Lower lobe of right lung (tissue), 2 donors: ENCODE measurements at places on chromosomes 3 and 15.

- no peak for DNase-seq
These were observed 241.0 kb upstream of the GBE1 start for GRCh38 chr3:82002491-82002890.

- DNase-seq = no peak
These were observed 766.8 kb downstream of the TBL1XR1 start for GRCh38 chr3:176430244-176431037.

GRCh38 chr15:38211811-38212210 lies 40.8 kb upstream of the SPRED1 start:
- DNase-seq = no peak

GRCh38 chr3:112894258-112894657 lies 47.6 kb upstream of the CD200R1L start:
- no peak for DNase-seq

- no peak for DNase-seq
These were observed 63.0 kb upstream of the SMAD3 start for GRCh38 chr15:67002368-67002767.

DNA sequence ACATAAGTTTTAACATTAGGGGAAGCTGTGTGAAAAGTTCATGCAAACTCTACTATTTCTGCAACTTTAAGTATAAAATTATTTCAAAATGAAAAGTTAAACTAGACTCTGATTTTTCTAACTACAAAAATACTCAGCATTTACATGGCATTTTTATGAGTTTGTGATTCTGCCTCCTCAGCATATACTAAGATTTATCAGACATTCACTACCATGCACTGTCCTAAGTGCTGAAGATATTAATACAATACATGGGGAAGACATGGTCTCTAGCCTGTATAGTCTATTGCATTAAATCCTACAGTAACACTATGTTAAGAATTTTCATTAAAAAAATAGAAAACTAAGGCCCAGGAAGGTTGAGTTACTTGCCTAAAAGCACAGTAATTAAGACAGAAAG lies 80.7 kb downstream of the ZNF148 start:
- DNase-seq = no peak

- no peak for DNase-seq
These were observed 63.2 kb upstream of the HES1 start for GRCh38 chr3:194072691-194073279.

DNA sequence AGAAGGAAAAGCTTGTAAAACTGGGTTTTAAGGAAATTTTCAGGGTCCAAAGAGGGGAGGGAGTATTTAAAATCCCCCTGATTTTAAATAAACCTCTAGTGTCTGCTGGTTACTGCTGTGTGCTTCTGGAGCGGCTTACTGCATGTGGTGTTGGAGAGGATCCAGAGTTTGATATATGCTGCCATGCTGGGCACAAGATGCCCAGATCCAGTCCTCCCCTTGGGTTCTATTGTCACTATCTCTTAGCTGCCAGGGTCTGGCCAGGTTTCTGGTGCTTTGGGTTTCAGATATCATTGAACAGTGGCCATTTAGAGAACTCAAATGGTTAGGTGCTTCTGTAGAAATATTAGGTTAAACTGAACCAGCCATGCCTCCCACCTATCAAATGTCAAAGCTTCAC lies 27.5 kb downstream of the MINAR1 start:
- no peak for DNase-seq

DNA sequence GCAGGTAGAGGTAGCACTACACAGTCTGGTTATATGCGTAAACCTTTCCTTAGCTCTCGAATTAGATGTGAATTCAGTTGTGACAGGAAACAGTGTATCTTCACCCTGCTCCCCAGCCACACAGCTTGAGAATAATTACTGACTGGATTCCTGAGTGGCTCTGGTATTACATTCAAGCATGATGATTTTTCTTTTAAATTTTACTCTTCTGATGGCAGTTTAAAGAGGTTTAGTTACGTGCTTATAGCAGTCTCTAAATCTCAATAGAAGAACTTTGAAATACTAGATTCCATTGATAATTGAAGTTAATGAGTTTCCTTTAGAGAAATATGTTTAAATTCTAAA lies 98.8 kb downstream of the FNDC3B start:
- DNase-seq = no peak

DNA sequence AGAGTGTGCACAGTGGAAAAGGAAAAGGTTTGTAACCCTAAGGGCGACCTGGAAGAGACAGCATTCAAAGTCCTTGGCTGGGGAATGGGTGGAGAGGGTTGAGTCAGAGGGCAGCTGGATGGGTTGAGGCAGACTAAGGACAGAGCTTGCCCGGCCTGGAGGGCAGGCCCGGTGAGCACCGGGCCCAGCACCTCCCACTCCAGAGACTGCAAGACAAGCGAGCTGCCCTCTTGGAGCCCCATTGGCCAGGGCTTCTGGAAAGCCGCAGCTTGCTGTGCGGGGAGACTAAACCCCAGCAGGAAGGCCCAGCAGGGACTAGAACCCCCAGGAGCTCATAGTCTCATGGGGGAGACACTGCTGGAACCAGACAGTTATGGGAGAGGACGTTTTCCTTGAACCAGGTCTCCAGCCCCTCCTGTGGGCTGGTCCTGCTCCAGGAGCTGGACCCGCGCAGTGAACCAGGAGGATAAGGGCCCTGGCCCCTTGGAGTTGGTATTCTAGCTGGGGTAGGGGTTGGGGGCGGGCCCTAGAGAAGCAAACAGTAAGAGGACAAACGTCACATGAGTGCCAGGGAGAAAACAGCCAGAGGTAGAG lies 59.1 kb downstream of the RGMA start:
- no peak for DNase-seq

DNA sequence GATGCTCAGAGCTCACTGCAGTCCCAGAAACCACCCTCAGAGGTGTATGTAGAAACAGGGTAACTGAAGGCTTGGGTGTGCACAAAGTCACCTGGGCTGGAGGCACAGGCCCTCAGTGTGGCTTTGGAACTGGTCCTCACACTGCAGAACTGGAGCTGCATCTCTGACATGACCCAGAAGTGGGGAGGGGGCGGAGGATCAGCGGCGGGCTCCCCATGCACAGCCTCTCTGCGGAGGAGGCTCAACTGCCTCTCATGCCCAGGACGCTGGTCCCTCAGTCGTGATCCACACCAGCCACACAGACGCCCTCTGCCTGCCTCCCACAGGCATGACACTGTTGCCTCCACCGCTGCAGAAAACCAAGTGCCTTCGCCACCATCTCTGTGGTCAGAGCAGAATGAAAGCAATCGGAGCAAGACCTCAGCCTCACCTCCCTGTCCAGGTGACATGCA lies 73.7 kb downstream of the TM2D3 start:
- DNase-seq = no peak

GRCh38 chr3:9781551-9781950 lies 10.7 kb downstream of the TADA3 start:
- no peak for DNase-seq

- peak; percentile 59 for DNase-seq
These were observed 33.2 kb downstream of the TM4SF4 start for GRCh38 chr3:149507491-149508324.

GRCh38 chr3:66485291-66485968 lies 15.4 kb downstream of the LRIG1 start:
- DNase-seq = no peak

GRCh38 chr3:22947851-22948250 lies 255.3 kb upstream of the UBE2E2 start:
- DNase-seq = no peak

DNA sequence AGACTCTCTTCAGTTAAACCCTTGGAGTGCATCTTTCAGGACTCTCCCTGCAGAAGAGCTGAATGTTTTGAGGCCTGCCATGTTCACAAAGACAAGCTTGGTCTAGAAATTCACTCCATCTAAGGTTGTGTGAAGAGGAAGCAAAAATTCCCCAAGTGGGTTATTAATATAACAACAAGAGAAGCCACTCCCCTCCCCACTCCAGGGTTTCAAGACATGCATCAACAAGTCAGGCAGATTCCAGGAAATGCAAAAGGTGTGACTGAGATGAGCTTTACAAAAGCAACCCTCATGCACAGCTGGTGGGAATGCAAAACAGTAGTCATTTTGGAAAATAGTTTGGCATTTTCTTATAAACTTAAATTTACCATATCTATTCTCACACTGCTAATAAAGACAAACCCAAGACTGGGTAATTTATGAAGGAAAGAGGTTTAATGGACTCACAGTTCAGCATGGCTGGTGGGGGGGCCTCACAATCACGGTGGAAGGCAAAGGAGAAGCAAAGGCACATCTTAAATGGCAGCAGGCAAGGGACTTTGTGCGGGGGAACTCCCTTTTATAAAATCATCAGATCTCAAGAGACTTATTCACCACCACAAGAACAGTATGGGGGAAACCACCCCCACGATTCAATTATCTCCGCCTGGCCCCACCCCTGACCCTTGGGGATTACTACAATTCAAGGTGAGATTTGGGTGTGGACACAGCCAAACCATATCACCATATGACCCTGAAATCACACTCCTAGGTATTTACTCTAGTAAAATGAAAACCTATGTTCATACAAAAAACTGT lies 31.3 kb downstream of the TARS3 start:
- DNase-seq = no peak

GRCh38 chr3:45980229-45980813 lies 15.3 kb downstream of the FYCO1 start:
- DNase-seq = no peak

DNA sequence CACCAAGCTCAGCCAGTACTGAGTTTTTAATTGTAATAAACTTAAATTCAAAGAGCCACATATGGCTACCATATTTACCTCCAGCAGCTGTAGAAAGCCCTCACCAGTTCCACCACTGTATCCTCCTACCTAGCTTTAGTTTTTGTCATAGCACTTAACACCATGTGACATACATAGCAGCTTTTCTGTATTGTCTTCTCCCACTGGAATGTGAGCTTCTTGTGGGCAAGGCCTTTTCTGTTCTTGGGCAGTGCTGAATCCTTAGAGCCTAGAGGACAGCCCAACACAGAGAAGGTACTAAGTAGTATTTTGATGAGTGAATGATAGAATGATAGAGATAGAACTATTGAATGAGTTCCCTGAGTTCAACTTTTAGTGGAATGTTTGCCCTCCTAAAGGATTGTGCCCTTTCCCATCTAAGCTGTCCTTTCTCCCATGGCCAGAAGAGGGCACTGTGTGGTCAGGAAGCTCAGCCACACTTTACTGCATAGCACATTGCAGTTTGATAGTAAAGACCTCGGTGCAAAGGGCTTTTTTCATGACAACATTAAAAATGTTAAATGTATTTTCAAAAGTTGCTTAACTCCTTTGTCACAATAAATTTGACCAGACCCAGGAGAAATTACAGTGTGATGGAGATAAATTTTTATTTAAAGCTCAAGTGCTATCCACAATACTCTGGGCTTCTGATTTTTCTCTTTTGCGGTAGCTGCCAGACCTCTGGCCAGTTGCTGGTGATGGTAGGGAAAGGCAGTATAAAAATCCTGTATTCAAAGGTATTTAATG lies 115.8 kb downstream of the GHSR start:
- peak; percentile 52 for DNase-seq

GRCh38 chr3:102106416-102107097 lies 257.2 kb downstream of the NFKBIZ start:
- no peak for DNase-seq

GRCh38 chr15:55824857-55825613 lies 82.1 kb upstream of the PRTG start:
- DNase-seq = no peak

- DNase-seq = no peak
These were observed 25.9 kb downstream of the MYO9A start for GRCh38 chr15:72092006-72092405.

DNA sequence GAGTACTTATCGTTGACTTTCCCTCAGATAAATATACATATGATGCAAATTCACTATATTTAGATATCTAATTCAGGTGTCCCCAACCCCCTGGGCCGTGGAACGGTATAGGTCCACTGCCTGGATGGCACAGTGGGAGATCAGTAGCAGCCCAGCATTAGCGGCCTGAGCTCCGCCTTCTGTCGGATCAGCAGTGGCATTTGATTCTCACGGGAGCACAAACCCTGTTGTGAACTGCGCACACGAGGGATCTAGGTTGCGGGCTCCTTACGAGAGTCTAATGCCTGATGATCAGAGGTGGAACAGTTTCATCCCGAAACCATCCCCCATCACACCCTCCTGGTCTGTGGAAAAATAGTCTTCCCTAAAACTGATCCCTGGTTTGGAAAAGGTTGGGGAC lies 6.9 kb downstream of the KNL1 start:
- DNase-seq = no peak

DNA sequence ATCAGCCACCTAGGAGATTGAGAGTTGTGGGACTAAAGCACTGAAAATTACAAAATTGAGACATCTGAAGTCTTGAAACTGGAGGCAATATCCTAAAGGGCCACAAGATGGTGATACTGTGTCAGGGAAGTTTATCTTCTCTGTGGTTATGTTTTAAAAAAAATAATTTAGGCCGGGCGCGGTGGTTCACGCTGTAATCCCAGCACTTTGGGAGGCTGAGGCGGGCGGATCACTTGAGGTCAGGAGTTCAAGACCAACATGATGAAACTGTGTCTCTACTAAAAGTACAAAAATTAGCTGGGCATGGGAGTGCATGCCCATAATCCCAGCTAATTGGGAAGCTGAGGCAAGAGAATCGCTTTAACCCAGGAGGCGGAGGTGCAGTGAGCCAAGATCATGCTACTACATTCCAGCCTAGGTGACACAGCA lies 17.9 kb upstream of the NIT2 start:
- no peak for DNase-seq

GRCh38 chr15:85879334-85880163 lies 84.8 kb upstream of the KLHL25 start:
- no peak for DNase-seq

DNA sequence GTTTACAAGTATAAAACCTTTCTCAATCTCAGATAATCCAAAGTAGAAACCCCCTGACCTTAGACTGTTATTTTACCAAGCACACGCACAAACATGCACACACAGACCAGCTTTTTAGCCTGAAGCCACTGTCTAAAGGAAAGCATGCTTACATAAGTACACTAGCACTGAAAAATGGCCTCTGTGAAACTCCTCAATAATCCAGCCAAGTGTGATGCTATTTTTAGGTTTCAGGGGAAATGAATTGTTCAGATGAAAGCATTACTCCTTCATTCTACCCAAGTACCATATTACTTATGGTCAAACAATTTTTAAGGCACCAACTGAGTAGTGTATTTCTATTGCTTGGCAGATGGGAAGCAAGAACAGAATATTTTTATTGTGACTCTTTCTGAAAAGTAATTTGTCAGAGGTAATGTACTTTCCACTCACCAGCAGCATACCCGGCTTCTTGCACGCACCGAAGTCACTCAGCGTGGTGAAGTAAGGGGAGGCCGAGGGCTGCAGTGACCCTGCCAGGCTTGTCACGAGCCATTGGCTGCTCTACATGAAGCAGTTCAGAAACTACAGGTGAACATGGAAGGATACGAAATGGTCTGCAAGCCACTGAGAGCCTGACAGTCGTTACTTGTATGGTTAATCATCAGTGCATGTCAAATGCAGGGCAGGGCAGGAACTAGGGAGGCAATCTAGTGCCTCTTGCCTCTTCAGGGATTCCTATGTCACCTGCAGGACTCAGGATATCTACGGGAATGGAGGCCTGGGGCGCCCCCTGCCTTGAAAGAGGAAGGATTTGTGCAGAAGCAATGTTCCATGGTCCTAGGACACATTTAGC lies 106.7 kb downstream of the GABRB3 start:
- DNase-seq = no peak
